ENCODE measurements at places on chromosomes 13 and 19.

GRCh38 chr13:74017301-74018061 is 116.7 kb downstream of the KLF12 start:
- no peak for DNase-seq

DNA sequence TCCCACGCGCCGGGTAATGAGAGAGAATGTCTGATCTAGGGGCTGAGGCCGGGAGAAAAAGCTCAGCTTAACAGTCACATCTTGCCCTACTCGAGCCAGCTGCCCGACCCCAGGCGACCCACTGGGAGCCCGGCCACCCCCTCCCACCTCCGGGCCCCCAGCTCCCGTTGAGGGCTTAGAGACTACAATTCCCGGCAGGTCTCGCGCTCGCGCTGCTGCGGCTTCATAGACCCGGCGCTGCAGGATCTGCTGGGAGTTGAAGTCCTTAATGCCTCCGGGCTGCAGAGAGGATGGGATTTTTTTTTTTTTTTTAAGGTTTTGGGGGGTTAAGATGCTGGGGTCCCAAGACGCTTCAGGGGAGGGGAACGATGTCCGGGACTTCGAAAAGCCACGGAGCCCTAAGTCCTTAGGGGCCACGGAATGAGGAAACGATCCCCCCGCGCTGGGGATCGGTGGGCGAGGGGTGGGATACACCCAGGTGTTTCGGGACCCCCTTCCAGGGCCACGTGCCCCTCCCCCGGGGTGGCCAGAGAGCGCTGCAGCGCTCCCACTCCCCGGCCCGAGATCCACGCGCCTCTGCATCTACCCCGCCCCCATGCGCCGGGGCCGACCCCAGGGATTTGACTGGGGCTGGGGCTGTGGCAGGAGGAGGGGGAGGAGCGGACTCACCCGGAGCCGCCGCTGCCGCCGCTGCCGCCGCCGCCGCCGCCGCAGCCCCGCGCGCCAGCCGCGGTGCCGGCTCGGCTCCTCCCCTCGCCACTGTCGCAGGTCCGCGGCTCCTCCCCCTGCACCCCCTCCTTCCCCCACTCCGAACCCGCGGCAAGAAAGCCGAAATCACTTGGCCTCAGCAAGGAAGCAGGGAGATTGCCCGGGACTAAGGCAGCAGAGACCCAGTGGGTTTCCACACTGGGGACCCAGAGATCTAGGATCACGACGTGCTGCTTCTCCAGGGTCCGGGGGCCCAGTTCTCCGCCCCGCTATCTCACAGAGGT is at the start of gene SYT3:
SYT3 (minus strand) TSS at position 761 of the 992 bp plus-strand sequence. CDS start 2,470 bp downstream, outside the sequence.
- peak; percentile 81 for DNase-seq

DNA sequence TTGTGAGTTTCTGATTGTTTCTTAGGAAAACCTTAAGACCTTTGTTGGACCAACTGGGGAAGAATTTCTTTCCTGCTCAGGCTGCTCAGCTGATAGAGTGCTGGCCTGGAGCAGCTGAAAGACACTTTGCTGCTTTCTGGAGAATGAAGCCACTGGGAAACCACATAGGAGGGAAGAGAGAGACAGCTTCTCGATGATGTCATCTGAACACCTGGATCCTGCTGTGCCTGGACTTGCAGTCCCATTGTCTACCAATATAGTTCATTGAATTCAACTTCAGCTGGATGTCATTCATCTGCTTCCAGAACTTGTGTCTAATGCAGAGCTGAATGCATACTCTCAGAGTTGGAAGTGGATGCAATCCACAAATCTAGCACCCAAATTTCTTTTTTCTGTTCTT is 34.3 kb upstream of the TSHZ3 start:
- DNase-seq = no peak

GRCh38 chr19:23810496-23810895 is 51.8 kb upstream of the ZNF681 start:
- DNase-seq = peak; percentile 68

DNA sequence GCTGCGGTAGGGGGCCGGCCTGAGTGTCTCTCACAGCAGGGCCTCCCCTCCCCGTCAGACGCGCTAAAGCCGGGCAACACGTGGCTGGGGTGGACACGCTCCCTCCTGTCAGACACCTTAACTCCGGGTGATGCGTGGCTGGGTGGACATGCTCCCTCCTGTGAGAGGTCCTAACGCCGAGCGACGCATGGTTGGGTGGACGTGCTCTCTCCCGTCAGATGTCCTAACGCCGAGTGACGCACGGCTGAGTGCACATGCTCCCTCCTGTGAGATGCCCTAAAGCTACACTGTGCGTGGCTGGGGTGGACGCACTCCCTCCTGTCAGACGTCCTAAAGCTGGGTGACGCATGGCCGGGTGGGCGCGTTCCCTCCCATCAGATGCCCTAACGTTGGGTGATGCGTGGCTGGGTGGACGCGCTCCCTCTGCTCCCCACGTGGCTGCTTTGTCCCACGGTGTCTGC is 126.1 kb upstream of the MCF2L start:
- DNase-seq = peak; percentile 46

- peak; percentile 58 for DNase-seq
These were observed 23.5 kb downstream of the NFIC start for GRCh38 chr19:3389876-3390371.

DNA sequence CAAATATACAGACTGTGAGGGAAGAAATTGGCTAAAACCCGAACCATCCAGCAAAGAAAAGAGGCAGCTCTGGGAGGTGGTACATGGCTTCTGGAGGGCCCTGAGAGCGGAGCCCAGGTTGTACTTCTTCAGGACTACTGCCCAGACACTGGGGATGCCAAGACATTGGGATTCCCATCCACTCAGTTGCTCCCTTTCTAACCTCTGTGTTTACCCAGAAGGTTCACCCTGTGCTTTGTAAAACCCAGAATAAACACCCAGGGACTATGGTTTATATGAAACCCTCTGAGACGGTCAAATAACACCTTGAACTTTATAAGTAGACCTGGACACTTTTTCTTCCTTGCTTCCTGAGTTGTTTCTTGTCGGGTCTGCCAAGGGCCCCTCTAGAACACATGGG is 9.7 kb downstream of the MEIOSIN start:
- no peak for DNase-seq

GRCh38 chr19:55652311-55653128 is 2.3 kb upstream of the U2AF2 start:
- peak; percentile 75 for DNase-seq

DNA sequence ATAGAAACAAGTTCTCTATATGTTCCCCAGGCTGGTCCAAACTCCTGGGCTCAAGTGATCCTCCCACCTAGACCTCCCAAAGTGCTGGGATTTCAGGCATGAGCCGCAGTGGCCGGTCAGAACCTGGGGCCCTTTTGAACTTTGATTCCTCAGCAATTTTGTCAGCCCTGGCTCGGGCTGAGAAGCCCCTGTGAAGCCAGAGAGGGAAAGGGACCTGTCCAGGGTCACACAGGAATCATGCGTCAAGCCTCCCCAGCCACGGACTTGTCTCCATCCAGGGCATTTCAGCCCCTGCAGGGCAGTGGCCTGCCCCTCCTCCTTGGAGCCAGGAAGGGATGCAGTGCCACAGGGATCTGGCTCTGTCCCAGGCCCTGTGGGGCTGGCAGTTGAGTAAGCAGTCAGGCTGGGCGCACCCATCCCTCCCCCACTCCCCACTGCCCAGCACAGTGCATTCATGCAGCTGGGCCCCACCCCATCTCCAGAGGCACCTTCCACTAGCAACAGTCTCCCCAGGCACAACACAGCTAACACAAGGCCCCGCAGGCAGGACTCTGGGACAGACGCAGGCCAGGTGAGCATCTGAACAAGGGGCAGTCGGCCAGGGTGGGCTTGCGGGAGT is at the start of gene CAPS:
CAPS (plus strand) TSS at position 516 of the 619 bp plus-strand sequence. CDS start 153 bp downstream, outside the sequence.
- no peak for DNase-seq

DNA sequence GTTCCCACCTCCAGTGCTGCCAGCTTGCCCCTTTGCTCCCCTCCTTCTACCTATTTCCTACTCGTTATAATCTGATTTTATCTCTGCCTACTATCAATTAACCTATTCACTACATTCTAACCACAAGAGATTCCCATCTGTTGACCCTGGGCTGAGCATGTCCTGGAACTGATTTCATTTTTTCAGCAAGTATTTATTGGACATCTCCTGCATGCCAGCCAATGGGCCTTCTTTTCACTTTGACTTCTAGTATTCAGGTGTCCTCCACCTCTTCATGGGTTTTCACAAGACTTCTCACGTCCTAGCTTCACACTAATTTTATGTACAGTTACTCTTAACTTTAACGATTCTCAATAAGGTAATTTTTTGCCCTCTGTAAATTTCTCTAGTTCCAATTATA is 282.7 kb upstream of the KLHL1 start:
- DNase-seq = no peak

- DNase-seq = no peak
These were observed 31.9 kb downstream of the SGCG start for GRCh38 chr13:23212671-23213070.

Measured in islet precursor cell (in vitro differentiated cells).